ENCODE measurements at places on chromosomes 11 and 22. TPM values are rescaled to one million over a fixed set of nuclear protein-coding genes. Genes with fewer than 3 reads are reported as not detected.

DNA sequence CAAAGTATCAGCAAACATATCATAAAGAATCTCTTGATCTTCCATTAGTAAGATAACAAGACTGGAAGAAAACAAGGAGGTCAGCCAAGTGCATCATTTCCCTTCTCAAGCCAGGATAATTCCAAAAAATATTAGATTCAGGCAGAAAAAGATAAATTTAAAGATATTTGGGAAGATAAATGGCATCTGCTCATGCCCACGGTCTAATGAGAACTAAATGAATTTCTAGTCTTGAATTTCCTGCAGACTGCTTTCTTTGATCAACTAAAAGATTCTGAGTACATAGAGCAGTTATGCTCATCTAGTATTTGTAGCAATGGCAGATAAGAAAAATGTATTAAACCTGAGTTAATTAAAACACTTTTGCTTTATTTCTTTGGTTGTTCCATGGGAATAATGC, 31.1 kb downstream of the DDI1 start:
- no peak for DNase-seq

DNA sequence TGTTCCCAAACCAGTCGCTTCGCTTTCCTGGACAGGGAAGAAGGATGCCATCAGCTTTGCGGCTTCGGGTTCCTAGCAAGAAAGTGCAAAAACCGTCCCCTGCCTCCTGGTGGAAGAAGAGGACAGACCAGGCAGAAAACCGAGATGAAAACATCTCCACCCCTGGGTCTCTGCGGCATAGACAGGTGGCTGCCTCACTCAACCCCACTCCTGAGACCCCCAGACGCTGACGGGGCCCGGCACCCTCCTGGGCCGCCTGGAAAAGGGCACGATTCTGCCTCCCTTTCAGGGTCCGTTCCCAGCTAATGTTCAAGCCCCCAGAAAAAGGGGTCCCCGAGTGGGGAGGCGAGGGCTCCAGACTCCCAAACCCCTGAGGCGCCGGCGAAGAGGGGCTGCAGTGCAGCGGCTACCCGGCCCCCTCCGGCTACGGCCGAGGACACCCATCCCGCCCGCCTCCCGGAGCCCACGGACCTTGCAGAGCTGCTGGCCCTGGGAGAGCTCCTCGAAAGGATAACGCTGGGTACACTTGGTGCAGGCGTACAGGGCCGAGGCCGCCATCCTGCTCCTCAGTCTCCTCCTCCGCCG, 569 bp downstream of the FAM76B start:
- peak; percentile 27 for DNase-seq

- DNase-seq: no peak
Observed at GRCh38 chr11:110883256-110883655, 171.0 kb upstream of the ARHGAP20 start.

DNA sequence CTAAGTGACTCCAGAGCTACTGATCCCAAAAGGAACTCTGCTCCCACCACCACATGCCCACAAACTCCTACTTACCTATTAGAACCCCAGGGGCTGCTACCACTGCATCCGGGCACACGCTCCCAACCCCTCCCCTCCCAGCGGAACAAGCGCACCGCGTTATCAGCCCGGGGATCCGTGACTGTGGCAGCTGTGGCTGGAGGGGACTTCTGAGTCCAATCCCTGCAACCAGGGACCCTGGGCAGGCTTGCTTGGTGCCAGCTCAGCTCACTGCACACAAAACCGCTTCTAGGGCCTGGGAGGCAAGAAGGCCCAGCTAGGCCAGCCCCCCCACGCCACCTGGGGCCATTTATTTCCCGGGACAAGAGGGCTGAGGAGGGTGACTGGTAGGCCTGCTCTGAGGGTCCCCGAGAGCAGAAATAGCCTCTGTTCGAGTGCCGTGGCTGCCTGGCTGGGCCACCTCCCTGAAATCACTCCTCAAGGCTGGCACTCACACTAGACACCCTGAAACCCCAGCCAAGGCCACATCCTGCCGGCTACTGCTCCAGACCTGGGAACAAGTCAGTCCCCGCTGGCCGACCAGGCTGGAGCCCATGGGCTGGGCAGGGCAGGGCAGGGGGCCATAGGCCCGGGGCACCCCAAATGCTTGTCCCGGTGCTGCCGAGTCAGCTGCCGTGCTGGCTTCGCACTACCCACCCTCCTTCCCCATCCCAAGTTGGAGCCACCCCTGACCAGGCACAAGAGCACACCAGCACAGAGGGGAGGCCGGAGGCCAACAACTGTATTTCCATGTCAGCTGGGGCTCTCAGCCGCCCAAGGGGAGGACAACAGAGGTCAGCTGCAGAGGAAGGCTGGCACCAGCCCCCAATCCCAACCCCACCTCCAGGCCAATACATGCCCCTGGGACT, 1.9 kb upstream of the IFITM10 start:
- no peak for DNase-seq

GRCh38 chr22:42773167-42773566, 52.5 kb upstream of the A4GALT start:
- DNase-seq: no peak

DNA sequence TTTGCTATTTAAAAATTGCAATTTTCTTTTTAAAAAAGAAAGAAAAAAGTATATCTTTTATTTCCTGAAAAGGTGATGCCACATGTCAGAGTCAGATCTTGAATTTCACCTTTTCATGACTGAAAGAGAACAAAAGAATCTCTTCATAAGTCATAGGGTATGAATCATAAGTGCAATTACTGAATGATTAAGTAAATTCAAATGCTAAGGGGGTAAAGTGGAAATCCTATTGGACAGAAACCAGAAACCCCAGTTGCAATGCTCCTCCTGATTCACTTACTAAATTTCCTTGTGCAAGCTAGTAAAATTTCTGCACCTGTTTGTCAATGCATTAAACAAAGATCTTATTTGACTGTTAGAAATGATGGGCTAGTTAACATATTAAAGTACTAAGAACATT, 8.2 kb upstream of the PRRG4 start:
- no peak for DNase-seq

DNA sequence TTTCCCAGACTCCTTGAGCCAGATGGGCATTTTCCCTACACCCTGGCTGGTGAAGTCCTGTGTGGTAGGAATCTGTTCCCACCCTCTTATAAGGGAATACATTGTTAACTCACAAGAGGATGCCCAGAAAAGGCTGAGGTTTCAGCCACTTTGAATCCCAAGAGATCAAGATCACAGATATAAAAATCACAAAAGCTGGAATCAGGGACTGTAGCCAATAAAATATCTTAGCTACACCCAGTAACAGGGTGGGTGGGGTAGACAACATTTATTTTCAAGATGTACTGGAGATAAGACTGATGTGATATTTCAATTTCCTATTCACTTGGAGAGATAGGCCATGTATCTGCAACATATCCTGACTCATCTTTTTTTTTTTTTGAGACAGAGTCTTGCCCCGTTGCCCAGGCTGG, 50.3 kb downstream of the COPB1 start:
- DNase-seq: no peak

GRCh38 chr11:90284171-90284570, 61.3 kb upstream of the CHORDC1 start:
- DNase-seq: no peak

GRCh38 chr11:15965562-15966250, 390.6 kb downstream of the SOX6 start:
- no peak for DNase-seq

- DNase-seq: no peak
Observed at GRCh38 chr11:129324533-129325175, 51.0 kb upstream of the BARX2 start.

DNA sequence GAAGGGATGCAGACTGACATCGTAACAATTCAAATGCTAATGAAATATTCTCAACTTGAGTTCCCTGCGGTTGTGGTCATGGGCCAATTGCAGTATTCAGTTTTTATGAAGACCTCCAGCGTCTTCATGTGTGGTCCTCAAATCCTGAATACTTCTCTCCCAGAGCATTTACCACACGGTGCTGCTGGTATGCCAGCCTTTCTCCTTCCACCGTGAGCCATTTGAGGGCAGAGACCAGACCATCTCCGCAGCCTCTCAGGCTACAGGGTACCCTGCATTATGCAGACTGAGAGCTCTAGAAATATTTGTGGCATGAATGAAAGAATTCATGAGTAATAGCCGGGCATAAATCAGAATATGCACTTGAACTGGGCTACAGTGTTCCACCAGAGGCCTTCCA, 289.7 kb downstream of the ST3GAL4 start:
- DNase-seq: no peak

- no peak for DNase-seq
Observed at GRCh38 chr11:113243696-113244095, 70.7 kb upstream of the TTC12 start.

DNA sequence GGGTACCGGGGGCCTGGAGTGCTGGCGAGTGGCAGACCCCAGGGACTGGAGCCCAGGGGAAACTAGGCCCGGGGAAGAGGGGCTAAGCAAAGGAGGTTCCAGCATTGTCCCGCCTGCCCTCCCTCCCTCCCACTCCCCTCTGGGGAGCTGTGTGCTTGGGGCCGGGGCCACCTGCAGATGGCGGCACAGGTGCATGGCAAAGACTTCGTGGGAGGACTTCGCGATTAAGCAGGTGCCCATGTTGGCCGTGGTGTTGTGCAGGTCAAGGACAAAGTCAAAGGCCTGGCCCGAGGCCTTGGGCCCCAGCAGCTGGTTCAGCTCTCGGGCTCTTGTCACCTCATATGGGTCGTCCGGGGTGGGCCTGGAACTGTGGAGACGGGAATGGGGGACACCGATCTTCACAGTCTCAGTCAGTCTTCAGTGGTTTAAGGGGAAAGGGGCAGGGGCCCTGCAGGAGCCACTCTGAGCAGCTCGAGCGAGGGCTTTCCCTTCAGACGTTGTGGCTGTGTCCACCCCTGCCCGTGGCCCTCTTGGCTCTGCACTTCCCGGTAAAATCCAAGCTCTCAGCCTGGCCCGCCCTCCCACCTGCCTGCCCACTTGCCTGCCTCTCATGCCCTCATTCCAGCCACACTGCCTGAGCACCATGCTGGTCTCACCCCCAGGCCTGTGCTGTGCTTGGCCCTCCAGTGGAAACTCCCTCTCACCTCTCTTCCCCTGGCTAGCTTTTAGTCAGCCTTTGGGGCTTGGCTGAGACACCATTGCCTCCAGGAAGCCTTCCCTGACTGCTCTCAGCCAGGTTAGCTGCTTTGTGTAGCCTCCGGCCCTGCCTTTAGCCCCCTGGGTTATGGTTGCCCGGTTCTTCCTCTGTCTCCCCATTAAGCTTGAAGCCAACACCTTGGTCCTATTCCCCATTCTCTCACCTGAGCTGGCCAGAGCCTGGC, 4.7 kb downstream of the ACY3 start:
- no peak for DNase-seq

DNA sequence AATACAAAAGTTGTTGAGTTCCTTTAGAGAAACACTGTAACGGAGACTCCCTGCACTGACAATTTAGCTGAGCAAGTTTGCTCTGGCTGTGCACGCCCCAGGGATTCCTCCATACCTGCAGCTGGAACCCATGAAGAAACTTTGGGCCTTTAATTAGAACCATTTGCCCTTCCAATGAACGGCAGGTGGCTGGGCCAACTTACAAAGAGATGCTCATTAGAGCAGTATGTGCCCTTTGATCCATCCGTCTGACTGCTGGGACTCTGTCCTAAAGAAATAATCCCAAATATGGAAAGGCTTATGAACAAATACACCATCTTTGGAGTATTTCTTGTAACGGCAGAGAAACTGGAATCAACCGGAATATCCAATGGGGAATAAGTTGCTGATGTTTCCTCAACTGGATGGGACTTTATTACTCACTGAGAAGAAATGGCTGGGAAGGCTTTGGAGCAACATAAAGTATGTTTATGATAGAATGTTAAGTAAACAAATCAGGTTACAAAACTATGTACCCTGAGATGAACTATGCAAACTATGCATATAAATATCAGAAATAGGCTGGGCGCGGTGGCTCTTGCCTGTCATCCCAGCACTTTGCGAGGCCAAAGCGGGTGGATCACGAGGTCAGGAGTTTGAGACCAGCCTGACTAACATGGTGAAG, 24.4 kb upstream of the FBLN1 start:
- no peak for DNase-seq

DNA sequence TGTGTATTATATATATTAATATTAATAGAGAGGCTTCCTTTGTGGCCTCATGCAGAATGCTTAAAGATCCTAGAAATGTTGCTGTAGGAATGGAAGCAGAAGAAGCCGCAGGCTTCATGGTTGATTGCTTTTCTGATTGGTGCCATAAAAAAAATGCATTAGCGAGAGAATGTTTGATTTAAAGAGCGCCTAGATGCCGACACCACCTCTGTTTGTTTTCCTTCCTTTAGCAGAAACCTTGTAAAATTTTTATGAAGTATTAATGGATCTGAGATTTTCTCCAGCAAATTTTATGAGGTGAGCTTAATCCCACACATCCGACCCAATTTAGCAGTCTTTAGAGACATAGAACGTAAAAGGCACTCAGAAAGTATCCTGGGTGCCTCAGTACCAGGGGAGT, 587.5 kb downstream of the NTM start:
- DNase-seq: no peak

- DNase-seq: peak; percentile 46
Observed at GRCh38 chr11:77819921-77820564, 479 bp downstream of the RSF1 start.

DNA sequence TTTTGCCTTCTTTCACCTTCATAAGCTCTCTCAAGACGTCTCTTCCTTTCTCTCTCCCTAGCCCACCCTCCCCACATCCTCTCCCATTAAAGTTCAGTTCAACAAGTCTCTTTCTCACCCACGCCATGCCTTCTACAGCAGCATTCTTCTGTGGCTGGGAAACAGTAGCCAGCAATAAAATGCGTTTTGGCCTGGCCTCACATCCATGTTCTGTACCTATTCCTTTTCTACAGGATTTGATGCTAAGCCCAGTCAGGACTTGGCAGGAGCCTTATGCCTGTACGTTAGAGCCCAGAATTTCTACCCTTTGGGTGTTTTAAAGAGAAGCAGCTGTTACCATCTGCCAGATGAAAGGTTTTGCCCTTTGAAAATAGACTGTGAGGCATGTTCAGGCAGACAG, 7.1 kb upstream of the CD44 start:
- DNase-seq: no peak

DNA sequence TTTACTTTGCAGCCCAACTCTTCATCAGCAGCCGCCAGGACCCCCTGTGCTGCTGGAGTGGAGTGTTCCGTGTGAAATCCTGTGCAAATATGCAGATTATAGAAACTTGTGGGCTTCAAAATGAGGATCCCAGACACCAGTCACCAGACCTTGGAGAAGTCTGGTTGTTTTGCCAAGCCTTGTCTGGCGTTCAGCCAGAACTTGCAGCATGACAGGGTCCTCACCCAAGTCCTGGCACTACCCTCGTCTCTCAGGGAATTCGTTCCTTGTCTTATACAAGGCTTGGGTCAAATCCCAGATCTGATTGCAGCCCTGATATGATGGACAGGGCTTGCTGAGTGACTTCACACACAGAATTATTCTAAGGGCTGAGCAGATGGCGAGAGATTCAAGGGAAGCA, 18.9 kb downstream of the SHISAL1 start:
- no peak for DNase-seq

- DNase-seq: no peak
Observed at GRCh38 chr11:69140635-69141034, 15.1 kb upstream of the SMIM38 start.

- no peak for DNase-seq
Observed at GRCh38 chr11:118532852-118533768, 2.1 kb downstream of the TMEM25 start.

The SLC6A5 gene
- polyA plus RNA-seq: 0.14 TPM

The CDC45 gene
- 23.6 TPM for polyA plus RNA-seq

The CLTCL1 gene
- polyA plus RNA-seq: 5.2 TPM

The LINC01488 gene
- polyA plus RNA-seq: 0.05 TPM

The CYB5R2 gene
- polyA plus RNA-seq: 11.7 TPM

The ACRV1 gene
- 0.68 TPM for polyA plus RNA-seq

Measured in left renal pelvis (tissue), 4 donors.